ENCODE measurements at places on chromosomes 4 and X.

DNA sequence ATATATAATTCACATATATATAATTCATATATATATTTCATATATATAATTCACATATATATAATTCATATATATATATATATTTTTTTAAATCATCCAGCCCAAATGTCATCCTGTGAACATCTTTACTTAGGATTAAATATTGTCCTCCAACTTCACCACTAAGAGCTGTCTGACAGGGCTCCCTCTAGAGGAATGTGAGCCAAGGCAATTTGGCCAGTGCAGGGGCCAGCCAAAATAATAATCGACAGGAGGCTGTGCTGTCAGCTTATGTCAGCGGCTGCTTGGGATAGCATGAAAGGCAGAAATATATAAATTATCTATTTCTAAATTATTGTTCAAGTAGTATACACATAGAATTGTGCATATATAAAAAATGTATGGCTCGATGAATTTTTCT lies 29.5 kb downstream of the EGFL6 start:
- no peaks in the 10 kb centered on the region for H3K36me3 ChIP-seq
- H3K27ac ChIP-seq: no peak overlapping the region
- peak; percentile 6 for DNase-seq
- no peaks in the 10 kb centered on the region for H3K27me3 ChIP-seq
- no peak overlapping the region for H3K4me3 ChIP-seq
- H3K4me1 ChIP-seq: no peaks in the 10 kb centered on the region

- no peak for DNase-seq
- H3K27ac ChIP-seq: no peak overlapping the region
- no peak overlapping the region for H3K4me3 ChIP-seq
- H3K36me3 ChIP-seq: no peaks in the 10 kb centered on the region
- no peaks in the 10 kb centered on the region for H3K4me1 ChIP-seq
These were observed 158.2 kb downstream of the PLS3 start for GRCh38 chrX:115719171-115719570.

- no peak overlapping the region for H3K4me3 ChIP-seq
- no peaks in the 10 kb centered on the region for H3K27me3 ChIP-seq
- no peak for DNase-seq
These were observed 1653.5 kb upstream of the AGA start for GRCh38 chr4:179095585-179096221.

- no peaks in the 10 kb centered on the region for H3K36me3 ChIP-seq
- no peaks in the 10 kb centered on the region for H3K27me3 ChIP-seq
- no peaks in the 10 kb centered on the region for H3K4me1 ChIP-seq
These were observed 158.6 kb upstream of the ADGRL3 start for GRCh38 chr4:61041527-61041926.

GRCh38 chrX:30613721-30614120 lies 36.2 kb upstream of the TASL start:
- H3K27me3 ChIP-seq: no peaks in the 10 kb centered on the region
- no peaks in the 10 kb centered on the region for H3K4me1 ChIP-seq
- no peak overlapping the region for H3K4me3 ChIP-seq
- DNase-seq: peak; percentile 29

DNA sequence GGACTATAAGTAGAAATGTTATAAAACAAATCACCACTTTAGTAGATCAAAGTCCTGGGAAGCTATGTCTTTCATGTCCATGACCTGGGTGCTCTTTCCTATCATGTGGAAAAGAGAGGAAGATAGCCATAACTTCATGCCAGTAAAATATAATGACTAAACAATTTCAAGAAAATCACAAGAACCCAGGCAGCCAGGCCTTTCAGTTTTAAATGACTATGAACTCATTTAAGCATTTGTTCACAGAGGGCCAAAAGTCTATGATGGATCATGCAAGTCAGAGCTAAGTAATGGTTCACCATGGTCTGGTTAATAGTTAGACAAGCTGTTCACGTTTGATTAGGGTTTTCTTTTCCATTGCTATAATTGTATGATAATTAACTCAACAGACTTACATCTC lies 155.8 kb downstream of the PPARGC1A start:
- H3K4me1 ChIP-seq: no peaks in the 10 kb centered on the region
- no peak for DNase-seq
- no peaks in the 10 kb centered on the region for H3K27me3 ChIP-seq
- no peak overlapping the region for H3K27ac ChIP-seq

All from cardiac muscle cell (in vitro differentiated cells and primary cell).